Kidney (tissue), 22 donors: ENCODE measurements at places on chromosomes 13 and 19. TPM values are rescaled to one million over a fixed set of nuclear protein-coding genes. Genes with fewer than 3 reads are reported as not detected.

Gene ACP5
- 13.8 TPM for total RNA-seq

Gene ODAD3
- 1.5 TPM for total RNA-seq

Gene FDX2
- total RNA-seq, result 20.1 TPM

Gene TPT1
- 4,291 TPM for total RNA-seq

Gene CNN1
- total RNA-seq, result 47.8 TPM
